ENCODE measurements at places on chromosomes 13 and 19.

DNA sequence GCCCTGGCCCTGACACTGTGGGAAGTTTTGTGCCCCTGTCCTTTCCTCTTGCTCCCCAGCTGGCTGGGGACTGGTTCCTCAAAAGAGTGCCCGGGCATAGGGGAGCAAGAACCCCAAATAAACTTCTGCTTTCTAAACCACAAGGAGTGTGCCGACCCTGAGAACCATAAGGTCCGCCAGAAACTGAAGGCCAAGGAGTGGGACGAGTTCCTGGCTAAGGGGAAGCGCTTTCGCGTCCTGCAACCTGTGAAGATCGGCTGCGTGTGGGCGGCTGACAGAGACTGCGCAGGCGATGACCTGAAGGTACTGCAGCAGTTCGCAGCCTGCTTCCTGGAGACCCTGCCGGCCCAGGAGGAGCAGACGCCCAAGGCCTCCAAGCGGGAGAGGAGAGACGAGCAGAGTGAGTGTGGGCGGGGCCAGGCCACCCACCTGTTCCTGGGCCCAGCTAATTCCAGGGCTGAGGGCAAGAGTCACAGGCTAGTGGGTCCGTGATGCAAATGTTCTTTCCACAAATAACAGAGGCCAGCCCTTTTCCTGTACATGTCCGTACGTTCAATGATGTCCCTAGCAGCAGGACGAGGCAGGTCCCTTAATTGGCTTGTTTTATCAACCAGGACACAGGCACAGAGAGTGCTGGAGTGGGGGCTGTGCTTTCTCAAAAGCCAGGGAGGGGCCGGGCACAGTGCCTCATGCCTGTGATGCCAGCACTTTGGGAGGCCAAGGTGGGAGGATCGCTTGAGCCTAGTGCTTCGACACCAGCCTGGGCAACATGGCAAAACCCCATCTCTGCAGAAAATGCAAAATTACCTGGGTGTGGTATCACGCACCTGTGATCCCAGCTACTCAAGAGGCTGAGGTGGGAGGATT lies 25.6 kb downstream of the UBXN6 start:
- peaks cover 6% of the 10 kb centered on the region for H3K36me3 ChIP-seq
- no peaks in the 10 kb centered on the region for H3K27me3 ChIP-seq
- peak overlapping the region; percentile 95 for H3K27ac ChIP-seq
- peak overlapping the region; percentile 87 for H3K4me3 ChIP-seq
- peak; percentile 52 for DNase-seq

GRCh38 chr19:38939957-38940356 lies 9.2 kb downstream of the MRPS12 start:
- no peak overlapping the region for H3K4me3 ChIP-seq
- no peak overlapping the region for H3K27ac ChIP-seq
- H3K27me3 ChIP-seq, result peaks cover 11% of the 10 kb centered on the region
- peaks cover 2% of the 10 kb centered on the region for H3K4me1 ChIP-seq

- no peaks in the 10 kb centered on the region for H3K4me1 ChIP-seq
- DNase-seq, result no peak
- no peaks in the 10 kb centered on the region for H3K36me3 ChIP-seq
- no peak overlapping the region for H3K27ac ChIP-seq
Observed at GRCh38 chr13:19362946-19363510, 181.4 kb upstream of the TUBA3C start.

GRCh38 chr19:16627193-16627927 lies 644 bp downstream of the MED26 start:
- peaks cover 8% of the 10 kb centered on the region for H3K36me3 ChIP-seq
- DNase-seq, result peak; percentile 28
- peak overlapping the region; percentile 82 for H3K27ac ChIP-seq
- H3K4me3 ChIP-seq, result peak overlapping the region; percentile 91

- H3K27ac ChIP-seq, result no peak overlapping the region
- peaks cover 5% of the 10 kb centered on the region for H3K4me1 ChIP-seq
- H3K36me3 ChIP-seq, result no peaks in the 10 kb centered on the region
- peaks cover 7% of the 10 kb centered on the region for H3K27me3 ChIP-seq
- no peak for DNase-seq
- no peak overlapping the region for H3K4me3 ChIP-seq
Observed at GRCh38 chr13:23656637-23657371, 86.6 kb downstream of the TNFRSF19 start.

- H3K36me3 ChIP-seq, result peaks cover 17% of the 10 kb centered on the region
- no peaks in the 10 kb centered on the region for H3K27me3 ChIP-seq
- DNase-seq, result no peak
- no peak overlapping the region for H3K4me3 ChIP-seq
- H3K4me1 ChIP-seq, result no peaks in the 10 kb centered on the region
Observed at GRCh38 chr19:58084596-58085347, 13.3 kb downstream of the ZSCAN18 start.

DNA sequence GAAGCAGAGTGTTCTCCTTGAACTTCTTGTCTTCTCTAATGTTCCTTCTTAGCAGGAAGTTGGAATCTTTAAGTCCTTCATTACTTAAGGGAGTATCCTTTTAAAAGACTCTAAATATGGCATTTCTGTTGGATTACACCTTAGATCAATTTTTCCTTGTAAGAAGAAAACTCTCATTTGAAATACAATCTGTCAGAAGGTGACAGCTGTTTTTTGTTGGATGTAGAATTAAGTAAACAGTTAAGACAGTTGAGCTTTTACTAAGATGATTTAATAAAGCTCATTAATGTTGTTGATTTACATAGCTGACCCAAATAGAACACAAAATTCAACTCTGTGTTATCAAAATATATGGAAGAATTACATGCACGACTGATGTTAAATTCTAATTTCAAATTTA lies 16.7 kb upstream of the MBNL2 start:
- peaks cover 5% of the 10 kb centered on the region for H3K27me3 ChIP-seq
- H3K4me3 ChIP-seq, result no peak overlapping the region
- peaks cover 5% of the 10 kb centered on the region for H3K36me3 ChIP-seq
- no peak overlapping the region for H3K27ac ChIP-seq
- no peaks in the 10 kb centered on the region for H3K4me1 ChIP-seq

GRCh38 chr13:108594153-108594552 lies 35.3 kb upstream of the MYO16 start:
- H3K4me3 ChIP-seq, result no peak overlapping the region
- no peak for DNase-seq
- H3K36me3 ChIP-seq, result no peaks in the 10 kb centered on the region

GRCh38 chr13:94412870-94413597 lies 66.4 kb downstream of the DCT start:
- no peaks in the 10 kb centered on the region for H3K4me1 ChIP-seq
- H3K36me3 ChIP-seq, result no peaks in the 10 kb centered on the region
- H3K27ac ChIP-seq, result no peak overlapping the region

GRCh38 chr13:63433546-63434150 lies 2018.0 kb upstream of the PCDH20 start:
- no peak overlapping the region for H3K27ac ChIP-seq
- H3K4me1 ChIP-seq, result no peaks in the 10 kb centered on the region
- DNase-seq, result no peak
- no peak overlapping the region for H3K4me3 ChIP-seq
- no peaks in the 10 kb centered on the region for H3K27me3 ChIP-seq
- H3K36me3 ChIP-seq, result no peaks in the 10 kb centered on the region

DNA sequence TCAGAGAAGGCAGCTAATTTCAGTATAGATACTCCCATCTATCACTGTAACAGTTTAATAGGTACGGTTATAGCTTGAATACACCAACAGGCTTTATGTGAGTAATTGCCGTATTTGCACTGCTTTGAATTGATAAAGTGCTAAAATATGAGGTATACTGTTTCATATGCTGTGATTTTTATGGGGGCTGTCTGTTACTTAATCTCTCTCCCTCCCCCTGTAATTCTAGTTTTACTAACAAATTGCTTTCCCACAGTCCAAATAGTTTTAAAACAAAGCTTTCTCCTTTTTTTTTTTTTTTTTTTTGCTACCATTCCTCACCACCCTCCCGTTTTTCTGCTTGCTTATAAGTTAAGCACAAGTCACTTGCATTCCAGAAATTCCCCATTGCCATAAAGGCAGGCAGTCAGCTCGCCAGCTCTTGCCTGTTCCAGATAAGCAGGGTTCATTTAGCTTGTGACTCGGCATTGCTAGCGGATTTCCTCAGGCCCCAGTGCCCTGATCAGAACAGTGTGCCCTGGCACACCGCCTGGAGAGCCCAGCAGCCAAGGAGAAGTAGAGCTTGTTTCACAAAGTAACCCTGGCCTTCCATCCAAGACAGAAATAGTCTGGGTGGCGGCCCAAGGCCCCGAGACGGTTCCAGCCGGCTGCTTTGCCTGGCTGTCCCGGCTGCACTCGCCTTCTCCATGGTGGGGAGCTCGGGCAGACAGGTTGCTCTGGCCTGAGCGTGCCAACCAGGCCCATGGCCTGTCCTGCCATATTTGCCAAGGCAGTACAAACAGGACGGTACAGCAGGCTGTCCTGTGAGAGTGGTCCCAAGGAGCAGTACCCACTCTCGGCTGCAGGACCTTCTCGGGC lies 43.5 kb upstream of the NPAS1 start:
- peaks cover 23% of the 10 kb centered on the region for H3K4me1 ChIP-seq
- H3K27ac ChIP-seq, result no peak overlapping the region
- H3K27me3 ChIP-seq, result no peaks in the 10 kb centered on the region
- no peak overlapping the region for H3K4me3 ChIP-seq
- no peaks in the 10 kb centered on the region for H3K36me3 ChIP-seq

DNA sequence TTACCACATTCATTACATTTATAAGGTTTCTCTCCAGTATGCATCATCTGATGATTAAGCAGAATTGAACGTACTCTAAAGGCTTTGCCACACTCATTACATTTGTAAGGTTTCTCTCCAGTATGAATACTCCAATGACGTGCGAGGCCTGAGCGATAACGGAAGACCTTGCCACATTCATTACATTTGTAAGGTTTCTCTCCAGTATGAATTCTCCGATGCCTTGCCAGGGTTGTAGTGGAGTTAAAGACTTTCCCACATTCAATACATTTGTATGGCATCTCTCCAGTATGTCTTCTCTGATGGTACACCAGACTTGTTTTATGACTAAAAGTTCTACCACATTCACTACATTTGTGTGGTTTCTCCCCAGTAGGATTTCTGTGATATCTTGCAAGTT lies 16.8 kb upstream of the ZNF432 start:
- no peaks in the 10 kb centered on the region for H3K27me3 ChIP-seq
- H3K4me3 ChIP-seq, result no peak overlapping the region
- DNase-seq, result no peak
- H3K27ac ChIP-seq, result no peak overlapping the region

DNA sequence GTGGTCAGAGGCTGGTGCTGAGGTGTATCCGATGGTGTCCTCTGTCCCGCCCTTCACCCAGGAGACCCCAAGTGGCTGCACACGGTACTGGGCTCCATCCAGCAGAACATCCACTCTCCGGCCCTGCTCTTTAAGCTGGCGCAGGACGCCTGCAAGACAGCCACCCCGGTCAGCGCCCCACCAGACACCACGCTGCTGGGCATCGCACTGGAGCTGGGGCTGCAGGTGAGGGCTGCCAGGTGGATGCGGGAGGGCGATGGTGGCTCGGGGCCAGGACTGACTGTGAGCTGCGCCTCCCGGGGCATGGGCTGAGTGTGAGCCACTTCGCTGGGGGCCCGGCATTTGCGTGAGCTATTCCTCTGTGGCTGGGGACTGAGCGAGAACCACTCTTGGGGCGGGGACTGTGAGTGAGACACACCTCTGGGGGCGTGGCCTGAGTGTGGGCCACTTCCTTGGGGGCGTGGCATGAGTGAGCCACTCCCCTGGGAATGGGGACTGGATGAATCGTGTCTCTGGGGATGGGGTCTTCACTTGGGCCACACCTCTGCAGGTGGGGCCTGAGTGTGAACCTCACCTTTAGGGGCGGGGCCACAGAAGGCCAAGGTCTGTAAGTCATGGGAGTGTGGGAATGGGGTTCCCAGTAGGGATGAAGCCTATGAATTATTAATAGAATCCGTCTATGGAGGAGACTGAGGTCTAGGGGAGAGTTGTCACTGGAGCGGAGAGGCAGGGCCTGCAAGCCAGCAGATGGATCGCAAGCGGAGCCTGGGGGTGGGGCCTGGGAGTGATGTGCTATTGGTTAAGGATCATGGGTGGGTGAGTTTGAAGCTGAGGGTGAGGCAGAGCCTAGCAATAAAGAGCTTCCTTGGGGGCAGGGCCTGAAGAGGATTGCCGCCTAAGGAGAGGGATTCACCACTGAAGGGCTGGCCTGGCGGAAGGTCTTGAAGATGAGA lies 30.5 kb downstream of the ZSWIM4 start:
- no peaks in the 10 kb centered on the region for H3K27me3 ChIP-seq
- peaks cover 5% of the 10 kb centered on the region for H3K4me1 ChIP-seq
- no peak for DNase-seq
- H3K27ac ChIP-seq, result peak overlapping the region; percentile 26

GRCh38 chr13:94343243-94343585 lies 136.3 kb downstream of the DCT start:
- no peak overlapping the region for H3K27ac ChIP-seq
- no peaks in the 10 kb centered on the region for H3K36me3 ChIP-seq
- no peak for DNase-seq
- no peak overlapping the region for H3K4me3 ChIP-seq
- H3K4me1 ChIP-seq, result no peaks in the 10 kb centered on the region
- no peaks in the 10 kb centered on the region for H3K27me3 ChIP-seq

GRCh38 chr19:16537111-16537510 lies 5.1 kb downstream of the CHERP start:
- peaks cover 31% of the 10 kb centered on the region for H3K4me1 ChIP-seq
- peaks cover 34% of the 10 kb centered on the region for H3K36me3 ChIP-seq
- peak overlapping the region; percentile 19 for H3K27ac ChIP-seq
- no peak overlapping the region for H3K4me3 ChIP-seq
- H3K27me3 ChIP-seq, result no peaks in the 10 kb centered on the region

- H3K4me1 ChIP-seq, result no peaks in the 10 kb centered on the region
- peaks cover 10% of the 10 kb centered on the region for H3K27me3 ChIP-seq
- no peak overlapping the region for H3K27ac ChIP-seq
- no peak overlapping the region for H3K4me3 ChIP-seq
Observed at GRCh38 chr19:34644991-34645461, 31.9 kb downstream of the SCGB2B2 start.

DNA sequence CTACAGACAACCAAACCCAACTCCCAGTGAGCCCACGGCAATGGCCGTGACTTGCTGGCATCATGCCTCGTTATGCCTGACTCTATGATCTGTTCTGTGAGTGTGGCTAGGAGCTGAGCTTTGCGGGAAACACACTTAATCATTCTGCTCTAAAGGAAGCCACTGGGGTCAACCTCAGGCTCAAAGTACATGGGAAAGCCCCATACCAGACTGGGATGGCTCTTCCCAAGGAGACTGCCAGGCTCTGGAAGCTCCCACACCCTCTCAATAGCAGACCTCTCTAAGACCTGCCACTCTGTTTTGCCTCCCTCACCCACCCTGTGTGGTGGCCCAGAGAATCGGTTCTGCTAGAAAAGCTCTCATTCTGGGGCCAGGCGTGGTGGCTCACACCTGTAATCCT lies 2.2 kb downstream of the PEPD start:
- no peaks in the 10 kb centered on the region for H3K36me3 ChIP-seq
- peaks cover 30% of the 10 kb centered on the region for H3K4me1 ChIP-seq
- H3K27ac ChIP-seq, result no peak overlapping the region
- no peak for DNase-seq

- H3K4me1 ChIP-seq, result no peaks in the 10 kb centered on the region
- H3K27me3 ChIP-seq, result peaks cover 5% of the 10 kb centered on the region
- H3K27ac ChIP-seq, result no peak overlapping the region
- no peak overlapping the region for H3K4me3 ChIP-seq
- DNase-seq, result no peak
- no peaks in the 10 kb centered on the region for H3K36me3 ChIP-seq
Observed at GRCh38 chr13:101698400-101698799, 245.9 kb downstream of the ITGBL1 start.

All from memory B cell (primary cell).